ENCODE measurements at places on chromosomes 2 and 18. TPM values are rescaled to one million over a fixed set of nuclear protein-coding genes. Genes with fewer than 3 reads are reported as not detected.

Gene CSRNP3
- 23.0 TPM for total RNA-seq

Gene SERPINB10
- total RNA-seq, result not detected

Gene CPS1
- 31.1 TPM for total RNA-seq

Gene PAIP2B
- total RNA-seq, result 15.6 TPM

Gene LRP1B
- total RNA-seq, result 28.7 TPM

Gene RFX8
- 1.0 TPM for total RNA-seq

Gene DCDC2C
- total RNA-seq, result not detected

Gene PLEKHH2
- total RNA-seq, result 0.71 TPM

DNA sequence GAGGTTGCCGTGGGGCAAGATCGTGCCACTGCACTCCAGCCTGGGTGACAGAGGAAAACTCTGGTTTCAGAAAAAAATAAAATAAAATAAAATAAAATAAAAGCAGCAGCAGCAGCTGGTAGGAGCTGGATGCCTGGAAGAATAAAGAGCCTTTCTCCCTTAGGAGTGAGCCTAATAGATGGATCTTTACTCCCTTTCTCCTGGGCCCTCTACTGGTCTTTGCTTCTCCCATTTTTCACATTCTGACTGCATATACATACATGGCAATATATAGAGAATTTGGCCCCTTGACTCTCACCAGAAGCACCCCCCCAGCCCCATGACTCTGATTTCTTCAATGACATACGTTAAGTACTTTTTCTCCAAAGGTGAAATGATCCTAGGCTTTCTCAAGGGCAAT, 9.8 kb upstream of the MALT1 start:
- DNase-seq, result no peak

DNA sequence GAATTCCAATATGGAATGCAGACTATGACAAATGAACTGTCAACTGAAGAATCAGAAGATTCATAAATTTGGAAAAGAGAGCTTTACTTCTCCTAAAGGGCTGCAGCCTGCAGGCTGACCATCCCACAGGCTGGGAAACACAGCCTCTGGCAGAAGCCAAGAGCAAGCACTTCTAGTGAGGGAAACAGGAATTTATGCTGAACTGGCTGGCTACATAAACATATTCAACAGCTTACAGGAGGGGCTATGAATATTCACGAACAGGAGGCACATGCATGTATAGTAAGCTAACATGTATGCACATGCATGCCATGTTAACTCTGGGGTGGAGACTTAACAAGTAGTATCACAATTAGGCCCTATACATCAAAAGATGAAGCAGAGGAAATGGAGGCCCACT, 17.6 kb downstream of the HIBCH start:
- no peak for DNase-seq

DNA sequence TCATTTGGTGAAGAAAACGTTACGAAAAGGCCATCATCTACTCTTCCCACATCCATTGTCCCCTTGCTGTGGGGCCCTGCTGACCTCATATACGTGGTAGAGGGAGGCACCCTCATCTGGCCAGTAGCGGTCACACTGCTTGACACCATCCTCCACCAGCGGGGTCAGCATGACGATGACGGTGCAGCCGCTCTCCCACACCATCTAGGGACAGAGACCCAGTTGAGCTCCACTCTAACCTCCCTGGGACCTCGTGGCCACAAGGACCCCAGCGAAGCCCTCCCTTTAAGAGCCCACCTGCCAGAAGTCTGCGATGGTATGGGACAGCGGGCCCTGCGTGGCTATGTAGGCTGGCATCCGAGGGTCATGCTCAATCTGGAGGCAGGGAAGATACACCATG, 13.1 kb downstream of the PTPRN start:
- DNase-seq, result no peak

GRCh38 chr18:48851599-48851960, 99.2 kb downstream of the SMAD7 start:
- DNase-seq, result no peak

DNA sequence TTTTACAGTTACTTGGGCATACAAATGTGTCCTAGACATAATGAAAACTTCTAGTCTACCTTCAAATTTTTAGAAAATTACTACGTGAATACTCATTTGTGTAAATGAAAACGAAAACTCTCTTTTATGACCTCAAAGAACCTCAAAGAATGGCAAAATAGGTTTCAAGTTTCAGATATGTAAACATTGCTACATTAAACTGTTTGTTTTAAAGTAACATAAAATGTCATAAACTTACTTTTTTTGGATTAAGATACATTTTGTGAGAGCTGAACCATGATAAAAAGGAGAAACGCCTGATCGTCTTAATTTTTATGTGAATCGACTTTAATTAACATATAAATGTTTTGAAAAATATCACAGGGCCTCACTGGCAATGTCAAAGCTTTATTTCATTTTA, 91.4 kb downstream of the PPP1R1C start:
- DNase-seq, result no peak

DNA sequence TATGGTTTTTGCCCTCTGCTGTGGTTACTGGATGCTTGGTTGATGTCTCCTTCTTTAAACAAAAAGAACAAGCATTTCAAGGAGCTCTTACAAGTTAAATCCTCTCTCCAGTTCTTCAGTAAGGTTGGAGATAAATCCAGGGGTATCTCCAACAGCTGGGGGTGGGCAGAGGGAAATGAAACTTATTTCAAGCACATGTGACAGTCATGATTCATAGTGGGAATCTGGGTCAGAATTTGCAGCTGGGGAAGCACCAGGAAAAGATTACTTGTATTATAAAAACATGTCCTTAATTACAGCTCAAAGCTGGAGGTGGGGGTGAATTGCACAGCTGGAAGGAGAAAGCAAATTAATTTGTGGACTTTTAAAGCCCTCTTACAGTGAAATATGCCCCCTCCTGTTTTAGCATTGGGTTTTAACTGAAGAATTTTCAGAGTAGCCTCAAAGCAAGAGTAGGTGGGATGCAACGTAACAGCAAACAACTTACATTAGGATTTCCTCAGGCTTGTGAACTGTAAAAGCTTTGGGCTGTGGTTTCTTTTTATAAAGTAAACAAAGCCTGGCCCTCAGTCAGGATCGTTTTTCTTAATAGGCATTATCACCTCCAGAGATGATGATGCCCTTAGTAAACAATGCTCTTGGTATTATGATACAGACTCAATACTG, 596.4 kb downstream of the NYAP2 start:
- no peak for DNase-seq

DNA sequence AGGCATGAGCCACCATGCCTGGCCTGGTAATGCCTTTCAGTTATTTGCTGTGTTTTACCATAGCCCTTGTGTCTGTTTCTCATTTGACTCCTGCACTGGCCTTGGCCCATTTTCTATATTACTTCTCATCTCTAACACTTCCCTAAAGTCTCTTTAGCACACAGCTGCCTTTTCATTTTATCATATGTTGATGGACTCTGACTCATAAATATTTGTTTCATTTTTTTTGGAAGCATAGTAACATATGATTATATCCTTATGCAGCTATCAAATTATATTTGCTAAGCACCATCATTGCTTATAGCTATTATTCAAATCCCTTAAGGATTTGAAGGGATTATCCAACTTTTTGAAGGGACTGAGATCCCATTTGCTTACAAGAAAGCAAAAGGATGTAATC, 320.3 kb downstream of the GPD2 start:
- no peak for DNase-seq

DNA sequence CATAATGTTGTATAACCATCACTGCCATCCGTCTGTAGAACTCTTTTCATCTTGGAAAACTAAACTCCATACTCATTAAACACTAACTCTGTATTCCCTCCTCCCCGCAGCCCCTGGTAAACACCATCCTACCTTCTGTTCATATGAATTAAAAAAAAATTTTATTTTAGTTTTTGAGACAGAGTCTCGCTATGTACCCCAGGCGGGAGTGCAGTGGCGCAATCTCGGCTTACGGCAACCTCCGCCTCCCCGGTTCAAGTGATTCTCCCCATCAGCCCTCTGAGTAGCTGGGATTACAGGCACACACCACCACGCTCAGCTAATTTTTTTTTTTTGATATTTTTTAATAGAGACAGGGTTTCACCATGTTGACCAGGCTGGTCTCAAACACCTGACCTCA, 52.9 kb downstream of the RRM2 start:
- no peak for DNase-seq

DNA sequence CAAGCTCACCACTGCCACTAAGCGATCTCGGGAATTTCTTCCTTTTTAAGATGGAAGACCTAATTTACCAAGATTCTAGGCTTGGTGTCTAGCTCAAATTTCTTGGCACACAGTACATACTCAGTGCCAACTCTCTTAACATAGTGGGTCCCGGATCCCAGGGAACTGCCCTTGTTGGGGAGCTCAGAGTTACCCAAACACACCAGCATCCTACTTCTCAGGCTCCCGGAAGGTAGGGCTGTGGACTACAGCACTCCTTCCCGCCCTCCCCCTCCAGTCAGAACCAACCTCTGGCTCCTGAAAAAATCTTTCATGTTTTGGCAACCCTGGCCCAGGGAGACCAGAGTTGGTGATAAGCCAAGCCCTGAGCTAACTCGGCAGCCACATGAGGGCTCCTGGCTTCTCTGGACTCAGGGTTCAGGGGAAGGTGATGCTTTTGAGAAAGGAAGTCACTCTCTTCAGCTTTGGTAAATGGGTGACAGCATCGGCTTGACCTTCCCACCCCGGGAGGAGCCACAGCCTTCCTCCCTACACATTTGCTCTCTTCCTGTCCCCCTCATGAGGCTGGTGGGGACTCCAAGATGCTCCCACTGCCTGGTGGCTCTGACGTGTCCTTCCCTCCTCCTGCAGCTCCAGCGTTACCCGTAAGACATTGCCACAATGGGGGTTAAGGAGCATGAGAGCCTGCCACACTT, 8.8 kb downstream of the ODC1 start:
- DNase-seq, result no peak

- no peak for DNase-seq
These were observed 220.5 kb downstream of the PIEZO2 start for GRCh38 chr18:10928772-10929373.

GRCh38 chr2:182266909-182267308, 159.9 kb downstream of the PDE1A start:
- DNase-seq, result no peak

GRCh38 chr2:28134262-28134812, 243.8 kb downstream of the BABAM2 start:
- no peak for DNase-seq

Data from glutamatergic neuron (in vitro differentiated cells).